ENCODE measurements at places on chromosomes 16 and 17.

DNA sequence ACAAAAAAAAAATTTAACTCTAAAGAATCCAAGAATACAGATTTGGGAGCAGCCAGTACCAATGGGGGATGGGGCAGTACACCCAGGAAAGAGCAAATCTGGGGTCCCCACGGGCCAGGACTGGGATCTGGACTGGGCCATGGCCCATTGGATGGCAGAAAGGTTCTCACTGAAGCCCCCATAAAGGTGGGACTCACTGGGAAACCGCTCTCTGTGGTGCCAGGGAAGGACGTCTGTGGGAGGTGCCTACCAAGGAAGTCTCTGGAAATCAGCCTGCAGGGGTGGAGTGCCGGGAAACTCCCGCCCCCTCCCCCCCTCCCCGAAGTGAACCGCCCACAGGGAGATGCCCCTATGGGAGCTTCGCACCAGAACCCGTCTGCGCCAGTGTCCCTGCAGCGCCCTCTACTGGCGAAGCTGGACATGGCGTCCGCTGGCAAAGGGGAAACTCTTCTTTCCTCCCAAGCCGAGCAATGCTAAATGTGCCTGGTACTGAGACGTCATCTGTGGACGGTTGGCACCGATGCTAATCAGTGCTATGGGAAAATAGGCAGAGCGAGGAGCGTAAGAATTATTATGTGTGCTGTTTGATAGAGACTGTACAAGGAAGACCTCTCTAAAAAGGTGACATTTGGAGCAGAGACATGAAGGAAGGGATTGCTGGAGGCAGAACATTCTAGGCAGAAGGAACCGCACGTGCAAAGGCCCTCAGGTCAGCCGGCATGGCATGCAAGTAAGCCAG is 671.1 kb downstream of the WWOX start:
- peak; percentile 84 for DNase-seq

DNA sequence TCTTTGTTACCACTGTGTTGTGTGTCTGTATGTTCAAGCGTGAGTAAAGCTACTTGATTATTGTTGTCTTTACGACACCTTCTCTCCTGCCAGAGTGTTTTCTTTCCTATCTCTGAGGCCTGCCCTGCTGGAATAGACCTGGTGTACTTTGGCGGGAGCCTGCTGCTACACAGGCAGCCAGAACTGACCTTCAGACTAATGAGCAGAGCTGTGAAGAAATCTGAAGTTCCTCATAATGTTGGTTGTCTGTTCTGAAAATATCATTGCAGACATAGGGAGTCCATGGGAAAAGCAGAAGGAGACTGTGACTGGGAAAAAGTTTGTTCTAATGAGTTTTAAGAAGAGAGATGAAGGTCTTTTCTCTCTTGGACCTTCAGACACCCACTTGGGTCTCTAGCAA is 9.8 kb downstream of the RHOT1 start:
- DNase-seq = no peak

- no peak for DNase-seq
These were observed 82.2 kb downstream of the HELZ start for GRCh38 chr17:67162771-67163170.

- DNase-seq = no peak
These were observed 26.3 kb downstream of the ZC3H18 start for GRCh38 chr16:88596483-88596882.

DNA sequence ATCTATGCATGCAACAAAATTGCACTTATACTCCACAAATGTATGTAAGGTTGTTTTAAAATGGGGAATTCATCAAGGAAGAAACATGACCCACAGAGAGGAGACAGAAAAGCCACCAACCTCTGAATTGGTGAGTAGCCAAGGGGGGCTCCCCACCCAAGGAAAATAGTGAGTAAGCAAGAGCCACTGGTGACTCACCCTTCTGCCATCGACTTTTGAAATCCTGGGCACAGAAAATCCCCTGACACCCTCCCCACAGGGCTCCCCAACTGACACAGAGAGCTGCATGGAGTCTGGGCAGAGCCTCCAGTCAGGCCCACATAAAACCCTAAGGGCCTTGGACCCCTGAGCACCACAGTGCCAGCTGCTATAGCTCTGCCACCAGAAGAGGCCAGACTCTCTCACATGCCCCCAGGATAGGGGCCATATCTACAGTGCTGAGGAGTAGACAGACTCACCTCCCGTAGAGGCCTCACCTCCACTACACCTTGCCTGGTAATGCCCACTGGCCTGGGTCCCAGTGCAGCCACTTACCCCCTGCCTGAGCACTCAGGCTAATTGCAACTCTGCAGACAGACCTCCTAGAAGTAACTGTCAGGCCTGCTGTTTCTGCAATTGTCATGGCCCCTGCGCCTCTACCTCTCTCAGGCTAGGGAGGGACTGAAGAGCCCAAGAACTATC is 244.7 kb upstream of the WSB1 start:
- no peak for DNase-seq

DNA sequence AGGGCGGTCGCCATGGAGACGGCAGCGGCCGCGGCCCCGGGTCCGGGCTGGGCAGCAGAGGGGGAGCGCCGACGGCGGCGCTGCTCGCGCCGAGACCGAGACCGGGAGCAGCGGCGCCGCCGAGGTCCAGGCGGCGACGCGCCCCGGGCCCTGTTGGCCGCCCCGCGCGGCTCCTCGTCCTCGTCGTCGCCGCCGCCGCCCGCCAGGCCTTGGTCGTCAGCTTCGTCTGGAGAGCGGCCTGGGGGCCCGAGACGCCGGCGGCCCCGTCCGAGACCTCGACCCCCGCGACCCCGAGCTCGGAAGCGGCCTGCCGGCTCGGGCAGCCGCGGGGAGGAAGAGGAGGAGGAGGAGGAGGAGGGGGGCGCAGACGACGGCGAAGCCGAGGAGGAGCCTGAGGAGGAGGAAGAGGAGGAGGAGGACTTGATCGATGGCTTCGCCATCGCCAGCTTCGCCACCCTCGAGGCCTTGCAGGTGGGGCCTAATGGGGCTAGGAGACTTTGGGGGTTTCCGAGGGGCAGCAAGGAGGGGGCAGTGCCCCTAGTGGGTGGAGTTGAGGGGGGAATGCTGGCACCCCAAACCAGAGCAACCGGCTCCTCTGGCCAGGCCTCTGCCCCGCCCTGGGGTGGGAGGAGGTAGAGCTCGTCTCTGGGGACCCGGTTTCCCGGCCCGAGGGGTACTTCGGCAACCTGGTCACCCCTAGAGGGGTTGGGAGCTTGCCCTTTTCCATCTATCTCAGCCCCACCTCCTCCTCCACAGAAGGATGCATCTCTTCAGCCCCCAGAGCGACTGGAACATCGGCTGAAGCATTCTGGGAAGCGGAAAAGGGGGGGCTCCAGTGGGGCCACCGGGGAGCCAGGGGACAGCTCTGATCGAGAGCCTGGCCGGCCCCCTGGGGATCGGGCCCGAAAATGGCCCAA is 1.5 kb downstream of the FBRS start:
- peak; percentile 78 for DNase-seq

- DNase-seq = no peak
These were observed 856 bp upstream of the MON1B start for GRCh38 chr16:77190190-77190477.

DNA sequence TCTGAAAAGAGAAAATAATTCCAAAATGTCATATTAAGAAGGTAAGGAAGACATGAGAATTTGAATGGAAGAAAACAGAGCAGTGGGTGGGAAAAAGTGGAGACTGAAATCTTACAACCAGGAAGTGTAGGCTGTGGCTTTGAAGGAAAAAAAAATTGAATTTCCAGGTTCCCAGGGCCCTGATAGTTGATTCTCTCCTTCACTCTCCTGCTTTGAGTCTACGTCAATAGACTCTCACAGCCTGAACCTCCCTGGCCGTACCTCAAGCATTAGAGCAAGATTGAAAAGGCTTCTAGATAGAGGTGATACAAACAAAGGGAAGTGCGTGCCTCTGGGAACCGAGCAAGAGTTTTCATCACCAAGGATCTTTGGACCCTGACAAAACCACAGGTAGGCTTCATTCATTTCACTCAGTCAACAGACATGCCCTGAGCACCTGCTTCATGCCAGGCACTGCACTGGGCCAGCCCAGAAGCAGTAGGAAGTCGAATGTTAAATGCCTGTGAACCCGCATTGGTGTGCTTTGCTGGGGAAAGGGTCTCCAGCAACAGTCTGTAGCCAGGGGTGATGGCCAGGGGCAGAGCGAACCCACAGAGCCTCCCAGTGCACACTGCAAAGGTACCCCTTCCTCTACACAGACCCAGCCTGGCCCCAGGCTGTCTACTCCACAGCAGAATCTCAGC is 163.9 kb downstream of the SLC39A11 start:
- no peak for DNase-seq

DNA sequence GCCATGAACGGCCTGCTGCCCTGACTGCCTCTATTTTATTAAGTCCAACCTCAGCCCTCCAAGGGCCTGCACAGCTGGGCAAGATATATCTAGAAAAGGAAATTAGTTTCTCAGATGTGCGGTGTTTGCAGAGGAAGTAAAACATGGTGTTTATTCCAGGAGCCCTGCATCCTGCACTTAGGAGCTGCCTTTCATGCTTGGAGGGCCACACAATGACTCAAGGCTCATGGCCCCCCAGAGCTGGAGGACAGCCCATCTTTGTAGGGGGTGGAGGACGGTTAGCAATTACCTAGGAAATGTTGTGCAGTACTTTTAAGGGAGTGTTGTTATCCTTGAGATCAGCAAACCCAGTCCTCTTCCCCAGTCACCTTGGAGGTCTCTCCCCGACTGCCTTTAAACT is 80.5 kb downstream of the COPRS start:
- DNase-seq = no peak

DNA sequence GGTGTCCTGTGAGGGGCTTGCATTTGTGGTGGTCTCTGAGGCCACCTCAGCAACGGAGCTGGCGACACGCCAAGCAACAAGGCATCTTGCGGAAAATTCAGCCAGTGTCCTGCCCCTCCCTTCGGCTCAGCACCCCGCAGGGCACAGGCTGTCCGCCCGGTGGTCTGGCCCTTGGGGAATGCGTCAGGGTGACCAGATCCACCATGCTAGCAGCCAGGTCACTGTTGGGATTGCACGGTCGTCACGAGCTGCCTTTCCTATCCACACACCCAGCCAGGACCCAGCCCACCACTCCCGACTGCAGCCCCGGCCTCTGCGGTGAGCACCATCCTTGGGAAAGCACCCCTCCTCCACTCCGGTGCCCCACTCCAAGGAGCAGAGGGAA is 221.2 kb downstream of the NTN1 start:
- DNase-seq = no peak

DNA sequence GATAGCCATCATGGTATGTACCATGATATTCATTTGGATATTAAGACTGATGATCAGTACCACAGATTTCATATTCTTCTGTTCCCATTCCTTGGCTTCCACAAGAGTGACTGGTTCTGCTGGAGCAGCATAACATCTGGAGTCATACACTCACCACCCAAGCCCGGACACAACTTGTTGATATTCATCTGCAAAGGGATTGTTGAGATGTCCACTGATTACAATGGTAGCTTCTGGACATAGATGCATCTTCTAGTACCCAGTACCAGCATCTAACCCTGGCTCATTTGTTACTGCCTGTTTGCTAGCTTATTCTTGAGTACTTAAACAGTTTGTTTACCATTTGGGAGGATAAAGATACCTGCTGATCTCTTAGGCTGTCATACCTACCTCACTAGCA is 235.7 kb upstream of the AXIN2 start:
- DNase-seq = no peak

DNA sequence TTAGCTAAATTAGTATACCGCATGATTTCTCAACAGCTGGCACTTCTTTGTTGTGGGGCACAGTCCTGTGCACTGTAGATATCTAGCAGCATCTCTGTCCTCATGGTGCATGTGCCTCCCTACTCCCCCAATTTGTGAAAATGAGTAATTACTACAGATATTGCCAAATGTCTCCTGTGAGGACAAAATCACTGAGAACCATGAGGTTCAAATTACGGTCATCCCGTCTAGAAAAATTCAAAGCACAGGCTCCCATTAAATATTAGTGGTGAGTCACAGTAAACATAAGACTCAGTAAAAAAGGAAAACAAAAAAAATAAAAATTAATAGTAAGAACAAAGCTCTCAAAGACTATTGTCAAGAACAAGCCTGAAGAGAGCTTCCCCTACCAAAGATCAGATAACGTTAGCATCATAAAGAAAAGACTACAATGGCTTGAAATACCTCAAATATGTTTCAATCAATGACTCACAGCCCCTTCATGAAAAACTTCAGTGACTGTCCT is 57.8 kb downstream of the STH start:
- no peak for DNase-seq

GRCh38 chr17:49217651-49218413 is 7.3 kb downstream of the ABI3 start:
- peak; percentile 85 for DNase-seq
